ENCODE measurements at places on chromosomes 7 and 10. TPM values are rescaled to one million over a fixed set of nuclear protein-coding genes. Genes with fewer than 3 reads are reported as not detected.

PIP gene
- total RNA-seq, result not detected

DNA sequence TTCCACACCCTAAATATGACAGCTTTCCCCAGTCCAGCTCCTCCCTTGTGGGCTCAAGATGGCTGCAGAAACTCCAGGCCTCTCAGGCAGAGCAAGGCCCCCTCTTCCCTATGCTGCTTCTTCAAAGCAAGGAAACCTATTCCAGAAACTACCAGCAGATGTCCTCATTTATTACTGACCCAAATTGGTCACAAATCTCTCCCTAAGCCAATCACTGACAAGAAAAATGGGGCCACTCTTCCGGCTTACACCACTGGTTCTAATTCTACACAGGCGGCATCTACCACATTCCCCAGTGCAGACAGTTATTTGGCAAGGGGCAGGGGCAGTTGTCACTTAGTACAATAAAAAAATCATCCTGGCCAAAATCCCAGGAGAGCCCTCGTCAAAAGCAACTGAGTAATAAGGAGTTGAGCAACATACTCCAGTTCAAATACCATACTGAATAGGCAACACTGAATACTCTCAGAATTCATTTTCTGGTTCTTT, 150.4 kb downstream of the SFMBT2 start:
- DNase-seq, result no peak
- H3K4me1 ChIP-seq, result peaks cover 37% of the 10 kb centered on the region
- peak overlapping the region; percentile 90 for H3K27ac ChIP-seq

- DNase-seq, result no peak
- H3K4me1 ChIP-seq, result no peaks in the 10 kb centered on the region
- H3K36me3 ChIP-seq, result no peaks in the 10 kb centered on the region
- H3K4me3 ChIP-seq, result no peak overlapping the region
- no peaks in the 10 kb centered on the region for H3K27me3 ChIP-seq
Measured at GRCh38 chr7:83065714-83066113, 97.0 kb downstream of the PCLO start.

GRM8 gene
- total RNA-seq, result not detected

TAS2R39 gene
- not detected for total RNA-seq

DNA sequence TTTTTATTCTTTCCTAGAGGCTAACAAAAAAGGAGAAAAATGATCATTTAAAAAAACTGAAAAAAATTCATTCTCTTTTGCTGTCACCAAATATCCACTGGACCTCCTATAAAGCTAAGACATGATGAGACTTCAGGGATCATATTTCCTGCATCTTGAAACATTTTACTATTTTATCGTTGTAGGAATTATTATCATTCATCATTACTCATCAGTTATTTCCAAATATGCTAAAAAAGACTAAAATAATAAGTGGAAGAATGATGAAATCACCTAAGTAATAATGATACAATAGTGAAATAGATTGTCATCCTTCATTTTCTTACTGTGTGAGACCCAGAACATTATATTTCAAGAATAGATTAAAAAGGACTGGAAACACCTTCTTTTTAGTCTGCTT, 28.3 kb downstream of the TAF3 start:
- H3K27ac ChIP-seq, result no peak overlapping the region
- no peak for DNase-seq
- H3K4me3 ChIP-seq, result no peak overlapping the region

DNA sequence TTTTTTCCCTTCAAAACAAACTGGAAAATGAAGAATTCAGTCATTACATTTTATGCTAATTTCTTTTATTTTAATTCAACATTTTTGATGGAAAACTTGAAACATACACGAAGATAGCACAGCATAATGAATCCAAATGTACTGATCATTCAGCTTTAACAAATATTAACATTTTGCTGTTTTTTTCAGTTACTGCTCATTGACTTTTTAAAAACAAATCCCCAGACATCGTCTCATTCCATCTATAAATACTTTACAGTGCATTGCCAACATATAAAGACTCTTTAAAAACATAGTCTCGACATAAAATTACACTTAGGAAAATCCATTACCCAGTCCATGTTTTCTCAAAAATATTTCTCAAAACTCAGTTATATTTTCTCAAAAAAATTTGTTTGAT, 452.3 kb downstream of the GALNT17 start:
- H3K27me3 ChIP-seq, result no peaks in the 10 kb centered on the region
- DNase-seq, result no peak
- H3K4me1 ChIP-seq, result no peaks in the 10 kb centered on the region
- no peaks in the 10 kb centered on the region for H3K36me3 ChIP-seq

DNA sequence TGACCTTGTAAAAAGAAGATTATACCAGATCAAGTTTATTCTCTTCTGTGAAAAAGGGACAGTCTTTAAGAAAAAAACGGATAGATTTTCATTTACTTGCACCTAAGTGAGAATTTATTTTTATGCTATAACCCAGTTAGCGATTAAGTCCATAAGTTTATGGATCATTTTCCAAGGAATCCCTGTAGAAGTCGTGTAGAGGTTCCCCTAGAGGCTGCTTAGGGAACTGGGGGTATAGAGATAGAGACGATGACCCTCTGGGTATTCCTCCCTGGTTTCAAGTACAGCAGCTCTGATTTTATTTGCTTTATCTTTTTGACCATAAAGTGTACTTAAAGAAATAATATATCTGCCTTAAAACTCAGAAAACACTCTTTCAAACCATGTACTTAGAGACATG, 648.4 kb upstream of the LRRTM3 start:
- no peaks in the 10 kb centered on the region for H3K4me1 ChIP-seq
- no peak overlapping the region for H3K4me3 ChIP-seq
- no peak overlapping the region for H3K27ac ChIP-seq

DNA sequence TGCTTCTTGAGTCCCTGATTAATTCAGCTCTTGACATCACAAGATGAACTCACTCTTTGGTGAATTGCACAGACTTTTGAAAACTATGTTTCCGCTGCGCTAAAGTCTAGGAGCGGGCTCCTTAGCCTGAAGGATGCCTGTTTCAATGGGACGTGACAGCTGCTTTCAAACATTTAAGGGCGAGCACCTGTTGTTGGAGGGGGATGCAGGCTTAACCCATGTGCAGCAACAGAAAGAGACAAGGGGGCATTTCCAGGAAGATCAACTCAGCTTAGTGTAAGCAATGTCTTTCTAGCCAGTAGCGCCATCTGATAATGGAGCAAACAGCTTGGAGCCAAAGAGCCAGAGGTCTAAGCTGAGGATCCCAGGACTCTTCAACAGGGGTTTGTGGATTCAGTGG, 8.4 kb upstream of the PFKFB3 start:
- no peak for DNase-seq
- no peaks in the 10 kb centered on the region for H3K27me3 ChIP-seq
- H3K4me3 ChIP-seq, result no peak overlapping the region
- H3K36me3 ChIP-seq, result peaks cover 4% of the 10 kb centered on the region
- peaks cover 38% of the 10 kb centered on the region for H3K4me1 ChIP-seq
- peak overlapping the region; percentile 83 for H3K27ac ChIP-seq

DNA sequence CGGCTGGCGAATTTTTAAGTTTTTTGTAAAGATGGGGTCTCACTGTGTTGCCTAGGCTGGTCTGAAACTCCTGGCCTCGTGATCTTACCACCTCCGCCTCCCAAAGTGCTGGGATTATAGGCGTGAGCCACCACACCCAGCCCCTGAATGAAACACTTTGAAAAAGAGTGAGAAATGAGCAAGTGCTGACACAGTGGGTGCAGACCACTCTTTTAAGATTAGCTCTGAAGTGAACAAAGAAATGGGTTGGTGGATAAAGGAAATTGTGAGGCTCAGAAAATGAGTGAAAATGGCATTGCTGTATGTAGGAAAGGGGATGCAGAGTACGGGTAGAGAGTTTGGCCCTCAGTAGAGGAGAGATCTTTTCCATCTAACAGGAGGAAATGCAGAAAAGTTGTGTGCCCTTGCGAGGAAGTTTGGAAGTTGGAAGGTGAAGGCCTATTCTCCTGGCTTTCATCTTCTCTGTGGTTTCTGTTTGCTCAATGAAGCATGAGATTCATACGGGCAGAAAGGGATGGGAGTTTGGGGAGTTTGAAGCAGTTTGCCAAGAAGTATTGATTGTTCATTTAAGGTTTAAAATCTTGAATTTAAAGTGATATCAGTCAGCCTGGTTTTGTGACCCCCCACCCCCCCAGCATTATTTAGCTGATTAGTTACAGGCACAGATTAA, 11.0 kb downstream of the MAPK8 start:
- H3K27me3 ChIP-seq, result no peaks in the 10 kb centered on the region
- H3K36me3 ChIP-seq, result no peaks in the 10 kb centered on the region
- no peak for DNase-seq
- no peak overlapping the region for H3K27ac ChIP-seq

DNA sequence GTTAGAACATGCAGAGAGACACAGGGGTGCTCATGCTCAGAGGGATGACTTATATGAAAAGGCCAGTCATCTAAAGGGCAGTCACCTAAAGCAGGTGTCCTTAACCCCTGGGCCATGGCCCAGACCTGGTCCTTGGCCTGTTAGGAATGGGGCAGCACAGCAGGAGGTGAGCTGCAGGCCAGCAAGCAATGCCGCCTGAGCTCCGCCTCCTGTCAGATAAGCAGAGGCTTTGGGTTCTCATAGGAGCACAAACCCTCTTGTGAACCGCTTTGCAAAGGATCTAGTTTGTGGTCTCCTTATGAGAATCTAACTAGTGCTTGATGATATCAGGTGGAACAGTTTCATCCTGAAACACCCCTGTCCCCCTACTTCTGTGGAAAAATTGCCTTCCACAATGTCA, 14.5 kb downstream of the ANKRD7 start:
- no peaks in the 10 kb centered on the region for H3K4me1 ChIP-seq
- no peak overlapping the region for H3K4me3 ChIP-seq
- DNase-seq, result no peak
- H3K36me3 ChIP-seq, result no peaks in the 10 kb centered on the region
- H3K27me3 ChIP-seq, result peaks cover 4% of the 10 kb centered on the region

SKAP2 gene
- total RNA-seq, result 5.6 TPM

- no peak overlapping the region for H3K27ac ChIP-seq
- no peak overlapping the region for H3K4me3 ChIP-seq
- H3K4me1 ChIP-seq, result peaks cover 4% of the 10 kb centered on the region
- no peak for DNase-seq
Measured at GRCh38 chr10:113099431-113100183, 149.6 kb downstream of the TCF7L2 start.

MICU1 gene
- 19.1 TPM for total RNA-seq

GRCh38 chr10:131018886-131019500, 292.5 kb downstream of the TCERG1L start:
- no peak for DNase-seq
- H3K4me3 ChIP-seq, result no peak overlapping the region
- no peak overlapping the region for H3K27ac ChIP-seq
- H3K4me1 ChIP-seq, result no peaks in the 10 kb centered on the region
- peaks cover 3% of the 10 kb centered on the region for H3K36me3 ChIP-seq

DNA sequence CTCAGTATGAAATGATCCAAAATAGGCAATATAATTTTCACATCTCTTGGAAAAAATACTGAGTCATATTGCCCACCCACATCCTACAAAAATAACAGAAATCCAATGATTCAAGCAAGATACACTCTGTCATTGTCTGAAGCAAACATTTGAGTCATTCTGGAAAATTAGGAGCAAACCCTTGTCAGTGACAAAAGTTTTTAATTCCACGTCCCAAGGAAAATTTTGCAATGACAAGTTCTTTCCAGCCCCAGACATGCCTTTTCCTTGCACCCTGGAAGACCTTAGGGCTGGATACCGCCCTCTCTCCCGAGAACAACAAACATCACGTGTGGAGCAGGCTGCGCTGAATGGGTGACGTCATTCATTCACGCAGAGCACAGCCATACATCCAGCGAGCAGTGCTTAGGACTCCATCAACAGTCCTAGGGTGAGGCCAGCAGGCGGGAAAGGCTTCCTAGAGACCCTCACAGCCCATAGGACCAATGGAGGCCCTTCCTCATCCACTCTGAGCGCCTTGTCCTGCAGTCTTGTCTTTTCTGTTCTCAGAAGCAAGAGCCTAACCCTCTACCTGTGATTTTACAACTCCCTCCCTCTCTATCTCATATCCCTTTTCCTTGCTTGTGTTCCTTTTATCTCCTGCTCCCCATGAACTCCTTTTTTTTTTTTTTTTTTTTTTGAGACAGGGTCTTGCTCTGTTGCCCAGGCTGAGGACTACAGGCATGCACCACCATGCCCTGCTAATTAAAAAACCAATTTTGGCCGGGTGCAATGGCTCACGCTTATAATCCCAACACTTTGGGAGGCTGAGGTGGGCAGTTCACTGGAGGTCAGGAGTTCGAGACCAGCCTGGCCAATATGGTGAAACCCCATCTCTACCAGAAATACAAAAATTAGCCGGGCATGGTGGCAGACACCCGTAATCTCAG, 23.5 kb upstream of the KDM7A start:
- H3K27me3 ChIP-seq, result peaks cover 11% of the 10 kb centered on the region
- peaks cover 3% of the 10 kb centered on the region for H3K36me3 ChIP-seq
- no peak for DNase-seq
- no peaks in the 10 kb centered on the region for H3K4me1 ChIP-seq

- H3K27ac ChIP-seq, result no peak overlapping the region
- no peak for DNase-seq
- H3K4me3 ChIP-seq, result no peak overlapping the region
- peaks cover 3% of the 10 kb centered on the region for H3K36me3 ChIP-seq
Measured at GRCh38 chr7:135263321-135263970, 29.8 kb downstream of the STRA8 start.

FFAR4 gene
- not detected for total RNA-seq

PAXIP1 gene
- 10.5 TPM for total RNA-seq

SRGN gene
- 467 TPM for total RNA-seq

DNA sequence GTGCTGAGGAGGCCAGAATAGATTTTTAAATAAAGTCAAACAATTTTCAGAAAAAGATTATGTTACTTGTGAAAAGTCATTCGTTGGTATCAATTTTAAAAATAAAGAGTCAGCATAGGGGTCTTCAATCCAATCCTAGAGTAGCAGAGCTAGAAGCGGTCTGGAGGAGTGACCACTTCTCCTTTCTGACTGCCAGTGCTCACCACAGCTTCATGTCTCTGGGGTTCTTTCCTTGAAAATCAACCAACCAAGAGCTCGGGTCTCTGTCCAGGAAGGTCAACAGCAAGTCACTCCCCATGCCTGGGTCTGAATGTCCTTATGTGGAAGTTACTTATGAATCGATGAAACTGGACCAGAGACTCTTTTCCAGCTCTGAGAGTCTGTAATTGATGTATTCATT, 14.3 kb downstream of the PTPRN2 start:
- no peaks in the 10 kb centered on the region for H3K4me1 ChIP-seq
- DNase-seq, result no peak
- H3K36me3 ChIP-seq, result peaks cover 2% of the 10 kb centered on the region
- H3K4me3 ChIP-seq, result no peak overlapping the region
- no peak overlapping the region for H3K27ac ChIP-seq

CYP26C1 gene
- total RNA-seq, result 0.20 TPM
